ENCODE measurements at places on chromosomes 5 and 9.

GRCh38 chr9:6938447-6938846 is 180.7 kb downstream of the KDM4C start:
- peak; percentile 33 for DNase-seq

- no peak for DNase-seq
Observed at GRCh38 chr9:121974421-121974820, 118.7 kb downstream of the TTLL11 start.

DNA sequence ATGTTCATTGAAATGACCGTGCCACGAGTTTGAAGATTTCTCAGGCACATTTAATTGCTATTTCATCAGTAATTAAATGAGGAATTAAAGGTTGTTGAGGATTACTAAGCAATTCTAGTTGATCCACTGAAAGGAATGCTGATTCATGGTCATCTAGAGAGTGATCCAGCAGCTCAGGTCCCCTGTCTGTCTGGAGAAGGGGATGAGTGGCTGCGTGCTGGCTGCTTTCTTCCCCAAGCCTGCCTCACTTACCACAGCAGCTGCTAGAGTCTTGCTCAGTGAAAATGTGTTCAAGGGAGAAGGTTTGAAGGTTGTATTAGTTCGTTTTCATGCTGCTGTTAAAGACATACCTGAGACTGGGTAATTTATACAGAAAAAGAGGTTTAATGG is 7.8 kb upstream of the TGFBI start:
- no peak for DNase-seq

GRCh38 chr9:112970939-112971338 is 41.1 kb downstream of the ZNF883 start:
- DNase-seq: no peak

DNA sequence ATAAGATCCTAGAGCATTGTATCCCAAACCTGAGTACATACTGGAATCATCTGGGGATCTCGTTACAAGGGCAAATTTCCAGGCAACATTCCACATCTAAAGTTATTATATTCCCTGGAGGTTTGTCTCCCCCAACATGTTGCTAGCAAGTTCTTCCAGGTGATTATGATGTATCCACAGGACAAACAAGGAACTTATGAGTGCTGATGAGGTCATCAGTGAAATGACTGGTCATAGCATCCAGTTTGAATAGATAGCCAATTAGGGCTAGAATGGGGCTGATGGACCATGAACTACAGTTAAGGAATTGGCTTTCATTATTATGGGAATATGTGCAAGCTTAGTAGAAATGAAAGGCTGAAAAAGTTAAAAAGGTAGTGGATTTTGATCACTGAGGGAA is 115.2 kb downstream of the CWC27 start:
- no peak for DNase-seq

- DNase-seq: no peak
Observed at GRCh38 chr5:72167257-72167656, 60.0 kb downstream of the MAP1B start.

- DNase-seq: no peak
Observed at GRCh38 chr9:130431536-130432303, 13.0 kb upstream of the ASS1 start.

GRCh38 chr5:180097163-180097894 is 25.8 kb upstream of the RNF130 start:
- DNase-seq: no peak

DNA sequence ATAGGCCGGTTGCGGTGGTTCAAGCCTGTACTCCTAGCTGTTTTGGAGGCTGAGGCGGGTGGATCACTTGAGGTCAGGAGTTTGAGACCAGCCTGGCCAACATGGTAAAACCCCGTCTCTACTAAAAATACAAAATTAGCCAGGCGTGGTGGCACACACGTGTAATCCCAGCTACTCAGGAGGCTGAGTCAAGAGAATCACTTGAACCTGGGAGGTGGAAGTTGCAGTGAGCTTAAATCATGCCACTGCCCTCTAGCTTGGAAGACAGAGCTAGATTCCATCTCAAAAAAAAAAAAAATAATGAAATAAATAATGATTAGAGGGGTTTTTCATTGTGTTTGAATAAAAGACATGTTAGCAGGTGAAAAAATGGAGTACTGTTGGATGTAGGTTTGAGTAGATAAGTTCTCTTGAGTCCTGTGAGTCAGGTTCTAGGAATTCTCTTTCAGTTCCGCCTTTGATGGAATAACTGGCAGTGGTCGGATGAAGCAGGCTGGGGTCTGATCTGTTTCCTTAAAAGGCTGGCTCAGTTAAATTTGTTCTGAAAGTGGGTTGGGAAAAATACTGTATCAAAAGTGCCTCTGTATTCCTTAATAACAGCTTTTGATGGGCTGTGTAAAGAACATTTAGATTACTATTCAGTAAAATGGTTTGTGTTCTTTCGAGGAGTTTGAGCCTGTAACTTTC is 73.2 kb downstream of the AOPEP start:
- DNase-seq: no peak

GRCh38 chr5:116563736-116564308 is 10.8 kb downstream of the SEMA6A start:
- DNase-seq: no peak

DNA sequence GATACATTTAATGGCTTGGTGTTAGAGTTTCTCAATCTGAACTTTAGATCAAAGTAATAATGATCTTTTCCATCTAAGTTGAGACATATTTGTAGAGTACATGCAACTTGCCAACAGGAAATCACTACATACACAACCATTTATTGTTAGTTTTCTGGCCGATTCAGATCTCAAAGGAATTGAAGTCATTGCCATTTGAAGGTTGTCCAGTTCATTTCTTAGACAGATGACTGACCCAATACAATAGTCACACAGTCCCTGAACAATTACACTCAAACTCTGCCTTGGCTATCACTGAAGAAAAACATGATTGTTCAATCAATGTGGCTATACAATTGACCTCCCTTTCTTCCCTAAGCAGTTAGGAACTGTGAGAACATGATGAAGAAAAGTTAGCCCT is 753.2 kb upstream of the RIOK2 start:
- no peak for DNase-seq

- no peak for DNase-seq
Observed at GRCh38 chr5:1507457-1507856, 16.3 kb downstream of the LPCAT1 start.

GRCh38 chr5:1737790-1738405 is 61.7 kb downstream of the MRPL36 start:
- DNase-seq: no peak

- DNase-seq: peak; percentile 9
Observed at GRCh38 chr5:106454651-106455415, 1215.9 kb downstream of the EFNA5 start.

DNA sequence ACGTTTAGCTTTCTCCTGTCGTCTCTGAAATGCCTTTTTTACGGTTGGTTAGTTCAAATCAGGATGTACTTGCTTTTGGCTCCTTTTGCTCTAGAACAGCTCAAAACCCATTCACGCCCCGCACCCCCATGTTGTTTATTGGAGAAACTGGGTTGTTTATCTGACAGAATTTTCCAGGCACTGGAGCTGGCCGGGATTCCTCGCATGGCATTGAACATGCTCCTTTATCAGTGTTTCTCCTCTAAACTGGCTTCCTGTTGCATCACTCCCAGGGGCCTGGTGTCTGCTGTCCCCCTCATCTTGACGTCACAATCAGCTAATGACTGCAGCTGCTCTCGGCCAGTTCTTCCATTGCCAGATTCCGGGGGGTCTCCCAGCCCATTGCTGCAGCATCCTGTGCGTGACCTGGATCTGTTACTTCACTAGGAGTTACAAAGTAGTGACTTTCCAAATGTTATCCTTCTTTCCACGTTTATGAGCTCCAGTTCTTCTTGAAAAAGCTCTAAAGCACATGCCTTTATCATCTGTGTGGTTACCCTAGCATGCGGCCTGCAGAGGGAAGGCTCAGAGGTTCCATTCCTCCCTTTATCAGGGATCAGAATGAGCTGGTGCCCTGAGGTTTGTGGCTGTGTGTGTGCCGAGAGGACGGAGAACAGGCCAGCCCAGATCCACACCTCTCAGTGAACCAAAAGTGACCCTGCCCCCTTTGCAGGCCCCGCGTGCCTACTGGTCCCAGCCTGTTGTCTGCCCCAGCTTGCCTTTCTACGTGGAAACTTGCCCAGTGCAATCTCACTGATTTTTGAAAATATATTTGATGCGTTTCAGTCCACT is 27.5 kb downstream of the FAM163B start:
- DNase-seq: no peak

- no peak for DNase-seq
Observed at GRCh38 chr5:40984884-40985283, 75.6 kb downstream of the C7 start.

GRCh38 chr9:72193478-72193881 is 44.2 kb downstream of the GDA start:
- no peak for DNase-seq

DNA sequence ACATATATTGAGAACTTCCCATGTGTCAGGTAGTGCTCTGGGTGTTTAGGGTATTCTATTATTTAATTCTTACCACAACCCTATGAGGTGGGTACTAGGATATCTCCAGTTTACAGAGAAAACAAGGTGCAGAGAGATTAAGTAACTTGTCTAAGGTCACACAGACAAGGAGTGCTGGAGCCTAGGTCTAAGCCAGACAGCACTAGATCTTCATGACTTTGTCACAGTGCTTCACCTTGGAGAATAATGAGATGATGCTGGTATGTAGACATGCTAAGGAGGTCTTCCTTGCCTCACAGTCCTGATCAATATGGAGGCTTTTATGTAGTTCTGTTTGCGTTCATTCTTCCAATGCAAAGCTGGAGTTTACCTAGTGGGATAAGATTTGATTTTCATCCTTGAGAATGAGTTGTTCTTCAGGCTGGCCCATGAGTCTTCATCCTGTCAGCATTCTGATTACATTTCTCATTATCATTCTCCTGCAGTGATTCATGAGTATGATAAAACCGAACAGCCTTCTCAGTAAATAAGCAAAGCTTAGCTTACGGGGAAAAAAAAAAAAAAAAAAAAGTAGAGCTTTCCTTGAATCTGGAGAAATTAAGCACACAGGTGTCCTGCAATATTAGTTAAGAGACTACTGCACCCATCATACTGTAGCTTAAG is 176.3 kb downstream of the C9orf152 start:
- no peak for DNase-seq

DNA sequence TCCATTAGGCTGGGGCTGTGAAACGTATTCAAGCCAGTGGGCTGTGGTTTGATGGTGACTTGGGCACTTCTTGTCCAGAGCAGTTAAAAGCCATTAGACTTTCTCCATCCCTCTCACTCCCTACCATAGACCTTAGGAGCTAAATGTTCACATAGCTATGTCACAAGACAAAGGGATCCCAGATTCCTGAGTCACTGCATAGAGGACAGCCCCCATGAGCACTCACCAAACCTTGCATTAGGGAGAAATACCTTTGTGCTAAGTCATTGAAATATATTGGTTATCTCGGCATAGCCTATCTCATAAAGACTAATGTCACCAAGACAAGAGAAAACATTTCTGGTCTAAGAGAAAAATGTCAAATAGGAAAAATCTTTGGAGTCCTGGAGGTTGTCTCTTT is 104.3 kb downstream of the TRPM6 start:
- no peak for DNase-seq

GRCh38 chr5:123115020-123115419 is 26.0 kb downstream of the PRDM6 start:
- no peak for DNase-seq

GRCh38 chr5:168609806-168610482 is 30.8 kb upstream of the PANK3 start:
- DNase-seq: no peak

- no peak for DNase-seq
Observed at GRCh38 chr5:109900461-109900860, 210.7 kb downstream of the MAN2A1 start.

GRCh38 chr9:90064971-90065370 is 460.2 kb downstream of the GADD45G start:
- no peak for DNase-seq

DNA sequence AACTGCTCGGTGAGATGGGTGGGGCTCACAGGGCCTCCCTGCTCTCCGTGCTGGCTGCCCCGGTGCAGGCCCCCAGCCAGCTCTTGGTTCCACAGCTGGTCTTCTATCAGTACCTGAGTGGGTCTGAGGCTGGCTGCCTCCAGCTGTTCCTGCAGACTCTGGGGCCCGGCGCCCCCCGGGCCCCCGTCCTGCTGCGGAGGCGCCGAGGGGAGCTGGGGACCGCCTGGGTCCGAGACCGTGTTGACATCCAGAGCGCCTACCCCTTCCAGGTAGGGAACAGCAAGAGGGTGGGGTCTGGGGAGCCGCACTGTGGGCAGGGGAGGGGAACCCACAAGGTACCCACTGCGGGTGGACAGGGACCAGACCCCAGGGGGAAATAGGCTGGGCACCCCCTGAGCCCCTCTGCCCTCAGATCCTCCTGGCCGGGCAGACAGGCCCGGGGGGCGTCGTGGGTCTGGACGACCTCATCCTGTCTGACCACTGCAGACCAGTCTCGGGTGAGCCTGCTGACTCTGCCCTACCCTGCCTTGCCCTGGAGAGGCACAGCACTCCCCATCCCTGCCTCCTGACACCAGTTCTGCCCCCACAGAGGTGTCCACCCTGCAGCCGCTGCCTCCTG is 2.8 kb downstream of the MAMDC4 start:
- DNase-seq: no peak
